Panc1 (cell line): ENCODE measurements at places on chromosomes 7 and 10.

- DNase-seq, result no peak
These were observed 22.2 kb downstream of the TMEM209 start for GRCh38 chr7:130182990-130183389.

- no peak for DNase-seq
These were observed 8.4 kb downstream of the CPA2 start for GRCh38 chr7:130274983-130275591.

GRCh38 chr7:27183682-27184336 is 1.2 kb downstream of the HOXA11 start:
- no peak for DNase-seq

DNA sequence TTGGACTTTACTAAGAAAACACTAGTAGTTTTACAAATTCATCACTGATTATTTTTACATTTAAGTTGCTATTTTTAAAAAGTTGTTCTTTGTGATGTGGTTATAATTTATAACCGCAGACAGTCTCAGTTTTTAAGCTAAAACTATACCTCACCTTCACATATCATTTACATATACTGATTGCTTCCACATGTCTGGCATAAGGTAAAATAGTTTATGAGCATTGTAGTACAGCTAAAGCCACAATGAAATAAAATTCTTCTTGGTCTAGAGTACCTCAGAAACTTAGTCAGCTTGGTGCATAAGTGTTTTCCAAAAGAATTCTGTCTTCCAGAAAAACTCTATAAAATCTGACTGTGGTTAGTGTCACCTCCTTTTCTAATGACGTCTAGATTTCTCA is 13.0 kb downstream of the SEMA3A start:
- DNase-seq, result no peak

DNA sequence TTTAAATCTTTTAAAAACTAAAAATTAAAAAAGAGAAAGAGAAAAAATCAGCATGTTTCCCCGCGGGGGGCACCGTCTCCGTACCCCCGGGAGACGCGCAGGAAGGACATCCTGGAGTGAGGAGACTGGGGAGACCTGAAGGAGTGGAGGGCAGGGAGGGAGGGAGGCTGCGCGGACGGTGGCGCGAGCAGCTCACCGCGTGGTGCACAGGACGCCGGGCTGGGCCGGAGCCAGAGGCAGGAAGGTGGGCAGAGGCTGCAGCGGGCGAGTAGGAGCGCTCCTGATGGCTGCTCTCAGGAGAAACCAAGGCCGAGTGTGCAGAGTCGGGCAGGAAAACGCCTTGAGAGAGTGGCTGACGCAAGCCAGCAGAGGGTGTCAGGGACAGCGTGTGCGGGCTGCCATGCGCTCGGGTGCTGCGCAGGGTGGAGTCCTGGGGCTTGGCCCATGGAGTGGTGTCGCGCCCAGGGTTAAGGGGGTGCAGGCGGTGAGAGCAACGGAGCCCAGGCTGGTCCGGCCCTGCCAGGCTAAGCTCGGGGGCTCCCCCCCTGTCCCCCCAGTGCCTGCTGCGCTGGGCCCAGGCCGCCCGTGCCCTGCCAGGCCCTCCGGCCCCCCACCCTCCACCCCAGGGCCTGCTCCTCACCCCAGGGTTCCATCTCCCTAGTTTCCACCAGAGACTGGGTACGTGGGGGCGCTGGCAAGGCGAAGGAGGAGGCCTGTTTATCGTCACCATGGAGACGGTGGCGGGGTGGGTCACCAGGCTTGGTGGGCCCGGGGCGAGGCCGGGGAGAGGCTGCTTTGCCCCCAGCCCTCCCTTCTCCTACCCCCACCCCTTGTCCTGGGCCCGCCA is 28.9 kb upstream of the FXYD4 start:
- no peak for DNase-seq

GRCh38 chr10:24463611-24464426 is 254.9 kb downstream of the KIAA1217 start:
- DNase-seq, result peak; percentile 87

DNA sequence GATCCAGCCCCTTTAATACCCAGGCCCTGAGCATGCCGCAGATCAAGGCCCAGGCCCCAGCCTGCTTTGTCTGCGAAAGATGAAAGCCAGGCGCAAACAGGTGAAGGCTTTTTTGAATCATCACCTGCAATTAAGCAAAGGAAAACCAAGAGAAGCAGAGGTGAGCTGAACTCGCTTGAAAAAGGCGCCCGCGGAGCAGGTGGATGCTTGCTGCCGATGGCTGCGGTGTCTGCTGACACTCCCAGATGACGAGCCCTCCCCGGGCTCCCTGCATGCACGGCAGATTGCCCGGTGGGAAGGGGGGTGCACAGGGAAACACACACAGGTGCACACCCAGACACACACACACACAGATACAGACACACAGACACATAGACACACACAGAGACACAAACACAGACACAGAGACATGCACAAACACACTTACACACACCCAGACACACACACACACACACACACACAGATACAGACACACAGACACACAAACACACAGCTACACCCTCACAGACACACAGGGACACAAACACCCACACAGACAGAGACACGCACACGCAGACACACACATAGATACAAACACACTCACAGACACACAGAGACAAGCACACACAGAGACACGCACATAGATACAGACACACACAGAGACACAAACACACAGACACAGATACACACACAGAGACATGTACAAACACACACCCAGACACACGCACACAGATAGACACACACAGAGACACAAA is 142.6 kb upstream of the RNF32 start:
- DNase-seq, result no peak

DNA sequence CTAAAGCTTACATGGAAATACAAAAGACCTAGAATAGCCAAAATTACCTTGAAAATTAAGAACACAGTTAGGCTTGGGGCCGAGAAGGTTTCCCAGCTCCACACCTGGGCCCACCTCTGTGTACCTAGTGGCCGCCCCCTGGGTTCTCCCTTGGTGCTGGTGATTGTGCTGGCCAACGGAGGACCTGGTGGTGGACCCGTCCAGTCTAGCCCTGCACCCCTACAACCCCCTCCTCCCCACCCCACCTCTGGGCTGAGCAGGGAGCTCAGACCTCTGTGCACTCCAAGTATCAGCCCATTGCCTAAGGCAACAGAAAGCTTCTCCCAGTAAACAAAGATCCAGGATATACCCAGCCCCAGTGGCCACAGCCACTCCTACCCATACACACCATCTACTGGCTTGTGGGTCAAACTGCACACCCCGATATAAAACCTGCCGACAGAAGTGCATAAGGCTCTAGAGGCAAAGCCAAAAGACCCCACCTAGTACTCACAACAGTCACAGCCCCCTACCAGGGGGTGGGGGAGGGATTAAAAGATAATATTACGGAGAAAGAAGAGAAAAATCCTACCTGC is 105.0 kb upstream of the DIP2C start:
- no peak for DNase-seq

DNA sequence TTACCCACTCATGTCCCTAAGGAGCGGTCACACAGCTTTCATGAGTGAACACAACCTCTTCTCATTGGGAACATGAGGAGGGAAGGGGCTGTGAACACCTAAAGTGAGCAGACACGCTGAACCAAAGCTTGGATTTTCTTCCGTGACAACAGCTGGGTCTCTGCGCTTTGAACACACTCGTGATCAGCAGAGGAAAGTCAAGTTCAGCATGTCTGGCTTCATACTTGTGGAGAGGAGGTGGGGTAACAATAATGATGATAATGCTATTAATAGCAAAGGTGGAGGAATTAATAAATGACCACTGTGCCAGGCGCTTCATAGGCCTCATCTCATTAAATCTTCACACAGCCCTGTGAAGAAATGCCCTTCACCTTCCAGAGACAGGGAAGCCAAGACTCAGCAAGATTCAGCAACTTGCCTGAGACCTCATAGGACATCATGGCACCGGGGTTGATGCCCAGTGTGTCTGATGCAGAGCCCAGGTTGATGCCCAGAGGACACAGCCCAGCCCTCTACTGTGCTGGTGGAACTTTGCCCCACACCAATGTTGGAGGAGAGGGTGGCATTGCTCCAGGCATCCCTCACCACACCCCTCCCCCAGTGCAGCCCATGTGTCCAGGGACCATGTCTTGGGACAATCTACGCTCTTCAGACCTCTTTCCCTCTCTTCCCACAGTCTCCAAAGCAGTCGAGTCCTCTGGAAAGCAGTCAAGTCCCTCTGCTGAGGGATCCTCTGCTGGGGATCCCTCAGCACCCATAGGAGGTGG is 40.6 kb downstream of the GSDME start:
- no peak for DNase-seq

GRCh38 chr10:110192552-110192951 is 14.9 kb upstream of the MXI1 start:
- no peak for DNase-seq

DNA sequence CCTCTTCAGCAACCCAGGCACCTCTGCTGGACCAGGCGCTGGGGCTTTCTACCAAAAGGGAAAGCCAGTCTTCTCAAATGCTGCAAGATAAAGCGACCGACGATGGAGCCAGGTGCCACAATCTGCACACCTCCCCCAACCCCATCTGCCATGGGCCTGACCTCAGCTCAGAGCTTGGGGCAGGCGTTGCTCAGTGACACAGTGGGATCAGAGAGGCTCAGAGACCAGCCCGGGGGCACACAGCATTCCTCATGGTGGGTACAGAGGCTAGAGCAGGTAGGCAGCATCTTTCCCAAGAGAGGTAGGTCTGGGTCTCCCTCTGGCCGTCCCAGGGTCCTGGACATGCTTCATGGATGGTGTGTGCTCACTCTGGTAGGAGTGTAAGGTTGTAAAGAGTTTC is 56.3 kb downstream of the ZMIZ1 start:
- DNase-seq, result no peak

GRCh38 chr7:69564454-69565417 is 33.5 kb upstream of the AUTS2 start:
- DNase-seq, result no peak

DNA sequence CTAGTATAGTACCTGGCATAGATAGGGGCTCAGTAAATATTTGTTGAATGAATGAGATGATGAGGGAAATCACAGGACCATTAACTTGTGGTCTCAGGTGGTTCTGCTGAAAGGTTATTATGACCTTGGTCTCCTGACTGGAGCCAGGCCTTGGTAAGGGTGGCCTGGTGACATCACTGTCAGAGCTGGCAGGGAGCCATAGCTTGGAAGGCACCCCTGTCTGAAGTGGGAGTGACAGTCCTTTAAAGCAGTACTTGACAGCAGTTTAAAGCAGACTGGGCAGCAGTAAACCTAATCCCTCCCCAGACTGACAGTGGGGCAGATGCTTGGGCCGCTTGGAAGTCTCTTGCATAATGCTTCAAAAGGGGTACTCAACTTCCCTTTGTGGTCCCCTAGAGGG is 13.4 kb downstream of the DPCD start:
- no peak for DNase-seq

DNA sequence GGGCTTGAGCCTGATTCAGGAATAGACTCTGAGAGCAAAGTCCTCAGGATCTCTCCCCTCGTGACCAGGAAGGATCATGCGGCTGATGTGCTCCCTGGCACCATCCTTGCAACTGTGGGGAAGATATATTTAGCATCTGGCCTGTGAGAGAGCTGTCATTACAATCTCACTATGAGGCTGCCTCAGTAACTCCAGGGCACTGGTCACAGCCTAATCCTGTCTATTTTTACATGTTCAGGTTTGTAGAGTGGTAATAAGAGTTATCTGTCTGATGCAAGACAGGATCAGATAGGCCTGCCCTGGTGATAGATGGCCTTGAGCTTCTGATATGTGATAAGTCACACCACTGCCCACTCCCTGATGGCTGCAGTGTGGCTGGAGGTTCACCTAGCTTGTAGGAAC is 50.7 kb downstream of the PPP1R3C start:
- no peak for DNase-seq

GRCh38 chr7:105839266-105839665 is 37.1 kb downstream of the ATXN7L1 start:
- DNase-seq, result no peak

DNA sequence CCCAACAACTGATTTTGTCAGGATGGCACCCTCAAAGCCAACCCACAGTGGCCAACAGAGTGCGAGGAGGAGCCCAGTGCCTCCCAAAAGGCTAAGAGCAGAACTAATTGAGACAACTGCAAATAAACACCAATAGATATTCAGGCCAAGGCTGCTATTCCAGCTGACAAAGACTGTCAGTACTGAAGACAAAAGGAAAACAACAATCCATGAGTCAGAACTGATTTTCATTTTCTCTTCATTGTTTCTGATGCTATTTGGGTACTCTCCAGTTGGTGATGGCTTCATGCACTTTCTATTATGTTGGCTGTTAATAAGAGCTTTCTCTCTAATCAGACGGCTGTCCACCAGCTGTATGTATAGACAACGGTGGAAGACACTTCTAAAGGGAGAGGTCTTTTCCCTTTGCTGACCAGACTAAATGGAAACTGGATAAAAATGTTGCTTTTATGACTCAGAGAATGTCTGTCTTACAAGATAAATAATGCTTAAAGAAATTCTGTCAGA is 515.9 kb downstream of the PARD3 start:
- DNase-seq, result no peak

- DNase-seq, result no peak
These were observed 201.8 kb downstream of the LHFPL3 start for GRCh38 chr7:104530251-104530650.

- no peak for DNase-seq
These were observed 2.4 kb upstream of the ZNF33B start for GRCh38 chr10:42640610-42641229.

GRCh38 chr7:153835712-153836265 is 216.4 kb upstream of the DPP6 start:
- DNase-seq, result no peak

GRCh38 chr10:91126471-91126870 is 94.0 kb upstream of the PCGF5 start:
- DNase-seq, result no peak

DNA sequence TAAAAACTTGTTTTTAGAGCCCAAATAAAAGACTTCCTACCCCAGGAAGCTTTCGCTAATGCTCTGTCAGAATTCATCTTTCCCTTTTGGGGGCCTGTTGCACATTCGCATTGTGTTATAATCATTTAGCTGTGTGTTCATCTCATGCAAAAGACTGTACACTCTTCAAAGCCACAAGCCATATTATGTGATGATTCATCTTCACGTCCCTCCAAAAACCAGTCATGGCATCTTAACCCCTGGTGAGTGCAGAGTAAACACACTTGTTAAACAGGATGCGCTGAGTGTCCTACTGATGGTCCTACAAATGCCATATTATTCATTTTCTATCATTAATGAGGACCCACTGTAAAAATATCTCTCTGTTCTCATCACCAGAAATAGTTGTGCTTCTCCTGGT is 235.4 kb downstream of the KIAA1217 start:
- no peak for DNase-seq

DNA sequence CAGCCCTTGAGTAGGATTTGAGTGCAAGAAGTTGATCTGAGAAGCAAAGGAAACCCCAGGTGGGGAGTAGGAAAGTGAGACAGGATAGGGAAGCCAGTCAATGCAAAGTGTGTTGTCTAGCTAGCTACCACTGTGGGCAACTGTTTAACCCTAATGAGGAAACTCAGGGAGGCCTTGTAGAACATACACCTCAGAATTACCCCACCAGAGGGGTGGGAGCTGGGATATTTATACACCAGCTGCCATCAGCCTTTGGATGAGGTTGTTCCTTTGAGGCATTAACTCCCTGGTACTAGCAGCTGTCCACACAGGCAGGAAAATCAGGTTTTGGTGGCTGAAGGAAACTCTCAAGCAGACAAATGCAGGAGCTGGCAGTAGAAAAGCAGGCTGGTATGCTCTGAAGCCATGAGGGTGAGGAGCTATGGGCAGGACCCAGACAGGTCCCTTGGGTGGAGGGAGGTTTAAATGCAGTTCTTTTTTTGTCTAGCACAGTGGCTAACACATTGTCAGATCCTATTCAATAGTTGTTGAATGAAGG is 60.1 kb upstream of the ARID5B start:
- DNase-seq, result no peak
